Karpas-422 (cell line): ENCODE measurements at places on chromosomes 7 and 10.

DNA sequence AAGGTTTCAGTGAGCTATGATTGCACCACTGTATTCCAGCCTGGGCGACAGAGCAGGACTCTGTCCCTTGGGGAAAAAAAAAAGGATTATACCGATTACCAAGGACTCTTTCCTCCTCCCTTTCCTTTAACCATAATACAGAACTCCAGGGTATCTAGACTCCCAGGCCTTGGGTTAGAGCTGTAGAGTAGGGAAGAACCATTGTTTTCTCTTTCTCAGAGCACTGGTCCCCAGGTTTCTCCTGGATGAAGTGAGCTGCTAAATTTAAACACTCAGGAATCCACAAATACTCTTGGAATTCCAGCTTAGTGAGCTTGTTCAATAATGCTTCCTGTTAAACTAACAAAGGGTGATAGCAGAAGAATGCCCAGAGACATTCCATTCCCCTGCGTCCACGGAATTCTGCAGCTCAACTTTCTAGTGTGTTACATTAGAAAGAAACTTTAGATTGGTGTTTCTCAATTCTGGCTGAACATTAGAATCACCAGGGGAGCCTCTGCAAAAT, 14.6 kb upstream of the RPEL1 start:
- H3K4me1 ChIP-seq: no peaks in the 10 kb centered on the region
- no peak overlapping the region for H3K4me3 ChIP-seq
- no peak overlapping the region for H3K27ac ChIP-seq
- no peaks in the 10 kb centered on the region for H3K36me3 ChIP-seq

DNA sequence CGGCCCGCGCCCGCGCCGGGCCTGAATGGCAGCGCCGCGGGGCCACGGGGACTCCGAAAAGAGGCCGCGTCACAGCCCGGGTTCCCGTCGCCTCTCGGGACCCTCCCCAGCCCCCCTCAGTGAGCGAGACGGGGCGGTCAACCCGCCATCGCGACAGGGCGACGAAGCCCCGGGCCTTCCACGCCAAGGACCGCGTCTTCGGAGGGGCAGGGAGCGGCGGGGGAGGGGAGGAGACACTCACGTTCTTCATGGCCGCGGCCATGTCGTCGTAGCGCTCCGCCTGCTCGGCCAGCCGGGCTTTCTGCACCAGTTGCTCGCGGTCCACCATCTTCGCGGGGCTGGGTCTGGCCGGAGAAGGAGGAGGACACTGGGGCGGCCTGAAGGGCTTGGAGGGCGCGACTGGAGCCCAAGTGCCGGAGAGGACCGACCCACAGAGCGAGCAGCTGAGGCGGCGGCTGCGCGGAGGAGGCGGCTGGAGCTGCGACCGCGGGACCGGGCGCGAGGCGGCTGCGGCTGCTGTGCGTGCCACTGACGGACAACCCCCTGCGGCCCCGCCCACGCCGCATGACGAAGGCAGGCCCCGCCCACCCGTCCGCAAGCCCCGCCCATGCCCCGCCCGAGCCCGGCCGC, at the start of gene YWHAG:
Gene YWHAG, minus strand, starts transcription at position 511 of the 630 bp plus-strand sequence. Its CDS starts 183 bp downstream, at position 328.
- peak within 1 kb of the TSS; percentile 77 for H3K27ac ChIP-seq
- H3K4me3 ChIP-seq: peak within 1 kb of the TSS; percentile 86
- peaks cover 34% of the 10 kb centered on the region for H3K4me1 ChIP-seq
- DNase-seq: peak; percentile 93
- no peaks in the 10 kb centered on the region for H3K27me3 ChIP-seq
- peaks cover 35% of the 10 kb centered on the region for H3K36me3 ChIP-seq

DNA sequence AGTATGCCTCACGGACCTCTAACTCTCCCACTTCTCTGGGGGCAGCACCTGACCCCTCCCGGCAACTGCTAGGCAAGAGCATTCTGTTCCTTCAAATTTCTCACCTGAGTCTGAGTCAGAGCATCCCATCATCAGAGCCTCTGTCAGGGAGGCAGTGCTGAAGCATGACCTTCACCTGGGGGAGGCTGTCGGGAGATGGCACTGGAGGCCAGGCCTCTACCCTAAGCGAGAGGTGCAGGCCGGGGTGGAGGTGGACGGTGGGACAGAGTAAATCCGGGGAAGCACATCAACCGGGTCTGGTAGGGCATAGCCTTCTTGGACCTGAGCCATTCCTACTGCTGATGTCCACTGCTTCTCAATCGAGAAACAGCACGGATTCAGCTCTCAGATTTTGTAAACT, 90.4 kb downstream of the SPAG6 start:
- no peaks in the 10 kb centered on the region for H3K36me3 ChIP-seq
- no peak for DNase-seq
- no peak overlapping the region for H3K27ac ChIP-seq
- H3K27me3 ChIP-seq: no peaks in the 10 kb centered on the region
- H3K4me3 ChIP-seq: no peak overlapping the region

DNA sequence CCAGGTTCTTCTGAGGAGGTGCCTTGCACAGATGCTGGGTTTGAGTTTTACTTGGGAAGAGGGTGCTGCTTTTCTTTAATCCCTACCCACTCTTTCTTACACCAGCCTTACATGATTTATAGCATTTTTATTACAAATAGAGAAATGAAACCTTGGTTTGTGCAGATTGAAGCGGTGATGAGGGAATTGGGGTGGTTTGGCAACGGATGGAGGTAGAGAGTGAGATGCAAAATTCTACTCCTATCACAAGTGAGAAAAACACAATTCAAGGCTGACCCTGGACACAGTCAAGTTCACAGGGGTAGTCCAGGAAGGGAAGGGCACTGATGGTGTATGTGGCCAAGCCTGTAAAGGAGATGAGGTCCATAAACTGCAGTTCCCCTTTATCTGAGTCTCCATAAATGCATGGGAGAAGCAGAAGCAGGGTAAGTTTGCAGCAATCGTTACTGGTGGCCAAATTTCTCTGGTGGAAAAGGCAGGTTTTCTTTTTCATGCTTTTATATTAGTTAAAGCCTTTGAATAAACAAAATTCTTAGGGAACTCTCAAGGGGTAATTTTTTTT, 214.3 kb downstream of the JAZF1 start:
- 0 out of 2 replicates have a peak, but pooled peaks cover 2% of the 10 kb centered on the region for H3K27me3 ChIP-seq
- no peaks in the 10 kb centered on the region for H3K36me3 ChIP-seq
- peaks cover 38% of the 10 kb centered on the region for H3K4me1 ChIP-seq

DNA sequence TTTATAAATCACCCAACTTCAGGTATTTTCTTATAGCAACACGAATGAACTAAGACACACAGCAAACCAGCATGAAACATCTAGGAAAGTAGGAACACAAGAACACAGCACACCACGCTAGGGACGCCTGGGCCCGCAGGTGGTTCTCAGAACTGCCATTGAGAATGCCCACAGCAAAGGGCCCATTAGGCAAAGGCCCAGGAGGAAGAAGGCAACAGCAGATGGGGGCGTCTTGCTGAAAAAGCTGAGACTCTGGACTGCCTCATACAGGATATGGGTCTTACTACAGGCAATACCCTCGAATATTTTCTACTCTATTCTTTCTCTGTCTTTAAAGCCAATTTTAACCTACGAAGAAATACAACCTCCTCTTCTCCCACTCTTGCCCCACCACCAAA, 77.3 kb downstream of the PARD3 start:
- DNase-seq: no peak
- no peaks in the 10 kb centered on the region for H3K4me1 ChIP-seq
- no peaks in the 10 kb centered on the region for H3K36me3 ChIP-seq
- no peaks in the 10 kb centered on the region for H3K27me3 ChIP-seq
- no peak overlapping the region for H3K27ac ChIP-seq

DNA sequence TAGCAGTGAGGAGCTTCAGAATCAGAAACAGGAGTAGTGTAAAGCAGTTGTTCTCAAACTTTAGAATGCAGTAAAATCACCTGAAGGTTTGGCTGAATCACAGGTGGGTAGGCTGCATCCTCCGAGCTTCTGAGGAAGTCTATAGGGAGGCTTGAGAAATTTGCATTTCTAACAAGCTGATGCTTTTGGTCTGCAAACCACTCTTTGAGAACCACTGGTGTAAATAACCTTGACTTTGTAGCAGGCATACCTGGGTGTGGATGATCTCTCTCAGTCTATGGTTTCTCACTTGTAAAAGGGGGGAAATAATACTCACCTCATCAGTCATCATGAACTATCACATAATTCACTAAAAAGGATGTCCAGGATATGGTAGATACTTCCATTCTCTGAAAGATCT, 118.1 kb downstream of the SRI start:
- DNase-seq: no peak
- no peaks in the 10 kb centered on the region; the same call in 1 of the 2 replicates for H3K4me1 ChIP-seq
- H3K36me3 ChIP-seq: no peaks in the 10 kb centered on the region
- H3K4me3 ChIP-seq: no peak overlapping the region

DNA sequence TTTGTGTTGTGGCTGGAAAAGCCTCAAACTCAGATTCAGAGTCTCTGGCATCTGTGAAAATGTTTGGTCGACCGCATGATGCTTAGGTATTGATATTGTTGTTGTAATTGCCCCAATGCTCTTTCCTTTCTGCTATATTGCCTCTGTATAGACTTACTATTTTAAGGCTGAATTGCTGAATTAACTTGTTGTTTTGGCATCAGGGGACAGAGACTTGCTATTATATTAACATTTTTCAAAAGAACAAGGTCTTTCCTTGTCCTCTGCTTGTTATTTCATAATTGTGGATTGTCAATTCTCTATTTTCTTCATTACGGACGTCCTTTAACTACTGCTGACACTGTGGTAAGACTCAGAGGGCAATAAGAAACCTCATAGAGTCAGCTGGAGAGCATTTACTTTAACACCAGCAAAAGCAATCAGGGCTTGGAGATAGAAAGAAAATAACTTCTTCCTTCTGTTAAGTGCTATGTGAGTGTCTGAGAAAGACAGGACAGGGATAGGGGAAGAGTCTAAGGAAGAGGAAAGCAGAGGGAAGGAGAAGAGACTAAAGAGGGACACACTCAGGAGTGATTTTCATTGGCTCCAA, 17.6 kb downstream of the CPED1 start:
- H3K27ac ChIP-seq: no peak overlapping the region
- no peak for DNase-seq
- H3K36me3 ChIP-seq: no peaks in the 10 kb centered on the region
- no peak overlapping the region for H3K4me3 ChIP-seq

DNA sequence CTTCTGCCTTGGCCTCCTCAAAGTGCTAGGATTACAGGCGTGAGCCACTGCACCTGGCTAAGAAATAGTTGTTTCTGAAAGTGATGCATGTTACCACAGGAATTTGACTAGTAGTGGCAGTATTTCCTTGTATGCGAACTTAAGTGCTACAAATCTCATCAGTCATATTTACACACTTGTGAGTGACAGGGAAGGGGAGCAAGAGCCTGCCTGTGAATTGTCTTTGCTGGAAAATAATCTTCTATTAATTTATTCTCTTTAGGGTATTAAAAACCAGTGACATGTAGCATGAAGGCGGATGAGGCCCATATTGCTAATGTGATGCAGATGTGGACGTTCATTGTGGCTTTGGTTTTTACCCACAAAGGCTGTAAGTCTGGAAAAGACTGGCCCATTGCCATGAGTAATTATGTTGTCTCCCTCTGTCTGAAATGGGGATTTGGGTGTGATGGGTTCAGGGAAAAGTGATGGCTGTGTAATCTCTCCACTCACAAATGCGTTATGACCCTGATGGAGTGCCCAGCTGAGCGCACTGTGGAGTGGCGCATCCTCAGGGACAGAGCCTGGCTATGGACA, 97.6 kb downstream of the CCNY start:
- H3K4me1 ChIP-seq: no peaks in the 10 kb centered on the region
- no peak overlapping the region for H3K27ac ChIP-seq
- H3K36me3 ChIP-seq: no peaks in the 10 kb centered on the region

GRCh38 chr7:37732253-37732652, 48.7 kb downstream of the GPR141 start:
- no peaks in the 10 kb centered on the region for H3K4me1 ChIP-seq
- no peak overlapping the region for H3K4me3 ChIP-seq
- H3K27me3 ChIP-seq: no peaks in the 10 kb centered on the region
- H3K36me3 ChIP-seq: no peaks in the 10 kb centered on the region

GRCh38 chr10:5614155-5614721, 52.2 kb downstream of the ASB13 start:
- DNase-seq: no peak
- H3K4me3 ChIP-seq: no peak overlapping the region
- H3K27ac ChIP-seq: no peak overlapping the region
- H3K36me3 ChIP-seq: no peaks in the 10 kb centered on the region
- H3K4me1 ChIP-seq: no peaks in the 10 kb centered on the region
- no peaks in the 10 kb centered on the region for H3K27me3 ChIP-seq

DNA sequence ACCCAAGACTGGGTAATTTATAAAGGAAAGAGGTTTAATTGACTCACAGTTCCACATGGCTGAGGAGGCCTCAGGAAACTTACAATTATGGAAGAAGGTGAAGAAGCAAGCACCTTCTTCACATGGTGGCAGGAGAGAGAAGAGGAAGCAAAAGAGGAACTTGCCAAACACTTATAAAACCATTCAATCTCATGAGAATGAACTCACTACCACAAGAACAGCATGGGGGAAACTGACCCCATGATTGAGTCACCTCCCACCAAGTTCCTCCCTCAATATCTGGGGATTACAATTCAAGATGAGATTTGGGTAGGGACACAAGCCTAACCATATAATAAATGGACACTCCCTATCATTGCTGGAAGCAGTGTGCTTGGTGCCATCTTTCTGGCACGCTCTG, 506.3 kb downstream of the CALN1 start:
- H3K4me1 ChIP-seq: no peaks in the 10 kb centered on the region
- no peaks in the 10 kb centered on the region for H3K27me3 ChIP-seq
- no peak for DNase-seq
- H3K36me3 ChIP-seq: no peaks in the 10 kb centered on the region

- H3K27me3 ChIP-seq: no peaks in the 10 kb centered on the region
- DNase-seq: no peak
- no peak overlapping the region for H3K27ac ChIP-seq
- no peak overlapping the region for H3K4me3 ChIP-seq
Measured at GRCh38 chr7:121178452-121178851, 150.3 kb upstream of the WNT16 start.

DNA sequence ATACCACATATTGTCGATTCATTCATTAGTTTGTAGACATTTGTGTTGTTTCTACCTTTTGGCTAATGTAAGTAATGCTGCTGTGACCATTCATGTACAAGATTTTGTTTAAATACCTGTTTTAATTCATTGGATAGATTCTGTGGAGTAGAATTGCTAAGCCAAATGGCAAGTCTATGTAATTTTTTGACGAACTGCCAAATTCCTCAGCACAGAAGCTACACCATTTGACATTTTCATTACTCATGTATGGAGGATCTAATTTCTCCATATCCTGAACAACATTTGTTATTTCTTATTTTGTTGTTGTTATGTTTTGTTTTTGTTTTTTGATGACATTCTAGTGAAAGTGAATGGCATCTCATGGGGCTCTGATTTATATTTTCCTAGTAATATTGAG, 1351.3 kb upstream of the SORCS1 start:
- no peak for DNase-seq
- no peak overlapping the region for H3K4me3 ChIP-seq
- no peaks in the 10 kb centered on the region for H3K27me3 ChIP-seq
- H3K36me3 ChIP-seq: no peaks in the 10 kb centered on the region
- H3K27ac ChIP-seq: no peak overlapping the region
- H3K4me1 ChIP-seq: no peaks in the 10 kb centered on the region

DNA sequence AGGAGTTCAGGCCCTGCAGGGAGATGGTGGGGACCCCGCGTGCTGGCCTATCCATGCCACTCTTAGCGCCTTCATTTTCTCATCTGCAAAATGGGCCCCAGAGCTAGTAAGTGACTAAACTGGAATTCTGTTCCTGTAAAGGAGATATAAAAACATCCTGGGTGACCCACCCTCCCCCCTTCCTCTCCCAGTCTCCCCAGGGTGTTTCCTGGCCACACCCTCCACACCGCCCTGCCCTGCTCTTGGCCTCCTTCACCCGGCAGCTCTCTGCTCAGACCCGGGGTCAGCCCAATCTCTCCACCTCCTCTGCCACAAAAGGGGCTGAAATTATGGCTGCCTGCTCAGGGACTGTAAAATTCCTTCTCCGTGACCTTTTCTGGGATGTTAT, 70.7 kb downstream of the C10orf105 start:
- H3K27me3 ChIP-seq: no peaks in the 10 kb centered on the region
- DNase-seq: no peak
- peaks cover 59% of the 10 kb centered on the region for H3K4me1 ChIP-seq
- H3K4me3 ChIP-seq: peak overlapping the region; percentile 39; the same call in 1 of the 2 replicates
